ENCODE measurements at places on chromosomes 13 and 19. TPM values are rescaled to one million over a fixed set of nuclear protein-coding genes. Genes with fewer than 3 reads are reported as not detected.

- no peak for DNase-seq
- no peaks in the 10 kb centered on the region for H3K36me3 ChIP-seq
- no peak overlapping the region for H3K27ac ChIP-seq
- H3K4me1 ChIP-seq: peaks cover 2% of the 10 kb centered on the region
- H3K27me3 ChIP-seq: no peaks in the 10 kb centered on the region
Observed at GRCh38 chr19:5246554-5247155, 94.0 kb downstream of the PTPRS start.

DNA sequence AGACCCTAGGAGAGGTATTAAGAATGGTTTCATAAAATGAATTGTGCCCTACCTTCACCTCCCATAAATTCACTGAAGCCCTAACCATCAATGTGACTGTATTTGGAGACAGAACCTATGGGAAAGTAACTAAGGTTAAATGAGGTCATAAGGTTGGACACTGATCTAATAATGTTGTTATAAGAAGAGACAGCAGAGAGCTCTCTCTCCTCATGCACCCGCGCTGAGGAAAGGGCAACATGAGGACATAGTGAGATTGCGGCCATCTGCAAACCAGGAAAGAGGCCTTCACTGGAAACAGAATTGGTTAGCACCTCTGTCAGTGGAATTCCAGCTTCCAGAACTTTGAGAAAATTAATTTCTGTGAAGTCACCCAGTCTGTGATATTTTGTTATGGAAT is 1396.1 kb upstream of the MIR17HG start:
- no peak overlapping the region for H3K27ac ChIP-seq
- no peak for DNase-seq
- H3K36me3 ChIP-seq: no peaks in the 10 kb centered on the region
- H3K4me1 ChIP-seq: no peaks in the 10 kb centered on the region

- H3K4me1 ChIP-seq: peaks cover 17% of the 10 kb centered on the region
- no peak overlapping the region for H3K27ac ChIP-seq
- H3K4me3 ChIP-seq: no peak overlapping the region
- H3K36me3 ChIP-seq: peaks cover 51% of the 10 kb centered on the region
Observed at GRCh38 chr19:55391191-55391670, 5.5 kb downstream of the RPL28 start.

DNA sequence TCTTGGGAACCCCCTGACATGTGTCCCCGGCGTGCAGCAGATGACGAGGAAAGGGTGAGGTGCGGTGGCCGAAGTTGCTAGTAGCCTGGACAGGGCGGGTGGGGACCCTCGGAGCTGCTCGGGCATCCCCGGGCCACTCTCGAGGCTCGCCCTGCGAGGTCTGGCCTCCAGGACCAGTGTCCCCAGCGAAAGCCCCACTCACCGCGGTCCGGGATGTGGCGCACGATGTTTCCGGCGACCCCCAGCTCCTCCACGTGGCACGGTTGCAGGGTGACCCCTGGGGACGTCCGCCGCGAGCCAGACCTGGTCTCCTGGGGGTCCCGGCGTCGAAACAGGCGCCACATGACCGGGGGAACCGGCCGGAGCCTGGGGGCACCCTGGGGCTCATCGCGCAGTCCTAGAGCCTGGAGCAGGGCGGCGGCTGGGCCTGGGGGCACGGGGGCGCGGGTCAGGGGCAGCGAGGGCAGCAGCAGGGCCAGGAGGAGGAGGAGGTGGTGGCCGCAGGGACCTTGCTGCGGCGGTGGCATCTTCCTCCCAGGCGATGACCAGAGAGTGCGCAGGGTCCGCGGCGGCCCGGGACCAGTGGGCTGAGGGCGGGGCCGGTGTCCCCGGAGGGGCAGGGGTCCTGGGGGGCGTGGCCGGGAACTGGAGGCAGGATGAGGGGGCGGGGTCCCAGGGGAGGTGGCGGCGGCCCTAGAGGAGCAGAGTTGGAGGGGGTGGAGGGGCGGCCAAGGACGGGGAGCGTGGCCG is 26.0 kb downstream of the CERS1 start:
- peaks cover 4% of the 10 kb centered on the region for H3K4me1 ChIP-seq
- no peak overlapping the region for H3K27ac ChIP-seq
- H3K27me3 ChIP-seq: no peaks in the 10 kb centered on the region

CEACAM1 gene
- 7.1 TPM for total RNA-seq

Measured in activated T-helper 2 cell treated with anti-CD3 and anti-CD28 coated beads, Interferon-gamma antibody, Interleukin-2, Interleukin-4, amounts not matched to agents 10 μg/mL and 5 μg/mL and 100 μg/mL, durations not matched to agents 14 hours and 24 hours and 36 hours (primary cell).